ENCODE measurements at places on chromosomes 16 and 17.

- H3K27ac ChIP-seq: no peak overlapping the region
- no peak for DNase-seq
- H3K27me3 ChIP-seq: no peaks in the 10 kb centered on the region
- H3K36me3 ChIP-seq: no peaks in the 10 kb centered on the region
These were observed 12.5 kb upstream of the GP1BA start for GRCh38 chr17:4919511-4920047.

- H3K27me3 ChIP-seq: no peaks in the 10 kb centered on the region
- H3K4me3 ChIP-seq: no peak overlapping the region
- no peak overlapping the region for H3K27ac ChIP-seq
- peaks cover 8% of the 10 kb centered on the region for H3K4me1 ChIP-seq
- DNase-seq: no peak
- H3K36me3 ChIP-seq: peaks cover 9% of the 10 kb centered on the region
These were observed 119.2 kb downstream of the MAP2K6 start for GRCh38 chr17:69533481-69534234.

GRCh38 chr17:17765359-17766076 lies 71.3 kb downstream of the SREBF1 start:
- H3K27ac ChIP-seq: no peak overlapping the region
- no peak overlapping the region for H3K4me3 ChIP-seq
- DNase-seq: peak; percentile 73
- H3K36me3 ChIP-seq: peaks cover 3% of the 10 kb centered on the region
- H3K4me1 ChIP-seq: peaks cover 67% of the 10 kb centered on the region

- no peak overlapping the region for H3K4me3 ChIP-seq
- no peaks in the 10 kb centered on the region for H3K4me1 ChIP-seq
- H3K27me3 ChIP-seq: no peaks in the 10 kb centered on the region
- H3K36me3 ChIP-seq: no peaks in the 10 kb centered on the region
These were observed 45.9 kb upstream of the MEIOC start for GRCh38 chr17:44610331-44610730.

GRCh38 chr17:14353861-14354474 lies 53.1 kb downstream of the HS3ST3B1 start:
- no peak overlapping the region for H3K4me3 ChIP-seq
- no peaks in the 10 kb centered on the region for H3K4me1 ChIP-seq
- no peaks in the 10 kb centered on the region for H3K27me3 ChIP-seq
- no peaks in the 10 kb centered on the region for H3K36me3 ChIP-seq

- no peaks in the 10 kb centered on the region for H3K36me3 ChIP-seq
- no peaks in the 10 kb centered on the region for H3K27me3 ChIP-seq
- H3K27ac ChIP-seq: no peak overlapping the region
- no peak overlapping the region for H3K4me3 ChIP-seq
These were observed 9.8 kb upstream of the RABEP1 start for GRCh38 chr17:5272322-5272721.

GRCh38 chr17:36599546-36600250 lies 1.7 kb upstream of the MRM1 start:
- no peak overlapping the region for H3K4me3 ChIP-seq
- no peaks in the 10 kb centered on the region for H3K27me3 ChIP-seq
- peak overlapping the region; percentile 84 for H3K27ac ChIP-seq
- peak; percentile 41 for DNase-seq

DNA sequence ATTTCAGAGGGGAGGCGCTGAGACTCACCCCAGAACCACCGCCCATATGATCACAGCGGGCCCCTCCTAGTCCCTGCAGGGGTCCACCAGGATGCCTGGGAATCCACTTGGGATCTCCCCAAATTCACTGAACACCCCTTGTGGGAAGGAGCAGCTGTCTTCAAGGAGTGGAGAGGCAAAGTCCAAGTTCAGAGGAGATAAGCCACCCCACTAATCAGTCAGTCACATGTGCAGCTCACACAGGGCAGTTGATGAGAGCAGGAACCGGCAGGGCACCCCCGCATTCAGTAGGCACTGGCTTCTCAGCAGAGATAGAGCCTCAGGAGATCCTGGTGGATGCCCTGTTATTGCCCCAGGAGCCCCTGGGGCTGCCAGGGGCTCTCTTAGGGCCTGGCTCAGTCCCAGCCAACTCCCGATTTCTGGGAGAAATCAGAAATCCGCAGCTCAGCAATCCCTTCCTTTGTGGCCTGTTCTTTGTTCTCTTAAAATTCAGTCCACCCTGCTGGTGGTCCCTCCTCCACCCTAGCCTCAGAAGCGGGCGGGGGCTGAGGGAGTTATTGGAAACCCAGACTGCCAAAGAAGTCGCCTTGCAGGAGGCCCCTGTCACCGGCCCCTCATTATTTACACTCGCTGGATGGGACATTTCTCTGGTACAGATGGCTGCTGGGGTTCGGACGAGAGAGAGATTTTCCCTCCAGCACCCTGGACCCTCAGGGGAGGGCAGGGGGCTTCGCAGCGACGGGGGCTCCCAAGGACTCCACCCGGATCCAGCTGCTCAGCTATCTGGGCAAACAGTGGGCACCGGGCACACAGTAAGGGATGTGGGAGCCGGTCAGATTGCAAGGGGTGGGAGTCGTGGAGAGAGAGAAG lies 1.8 kb downstream of the CDC42EP4 start:
- no peaks in the 10 kb centered on the region for H3K27me3 ChIP-seq
- H3K4me3 ChIP-seq: peak overlapping the region; percentile 100
- peaks cover 11% of the 10 kb centered on the region for H3K36me3 ChIP-seq

- peak; percentile 68 for DNase-seq
- no peaks in the 10 kb centered on the region for H3K36me3 ChIP-seq
- no peak within 1 kb of the TSS for H3K27ac ChIP-seq
These were observed at the start of gene RASL10B for GRCh38 chr17:35731239-35731916. Gene RASL10B, plus strand, starts transcription at chr17:35731639. Its CDS starts 3,546 bp downstream, at chr17:35735185.

DNA sequence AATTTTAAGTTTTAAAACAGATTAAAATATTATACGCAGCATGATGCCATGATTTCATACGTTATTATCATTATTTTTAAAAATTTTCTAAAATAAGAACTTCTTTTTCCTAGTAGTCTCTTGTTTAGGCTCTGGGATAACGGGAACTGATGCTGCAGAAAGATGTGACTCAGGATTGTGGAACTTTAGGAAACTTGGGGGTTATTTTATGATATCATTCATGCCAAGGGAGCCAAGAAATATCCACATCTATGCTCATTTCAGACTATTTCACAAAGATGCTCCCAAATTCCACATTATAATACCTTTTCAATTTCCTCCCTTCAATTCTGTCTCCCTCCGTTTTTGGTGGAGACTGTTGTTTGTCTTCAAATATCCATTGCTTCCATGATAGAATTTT lies 236.4 kb downstream of the HS3ST3A1 start:
- H3K27ac ChIP-seq: no peak overlapping the region
- no peak for DNase-seq
- no peaks in the 10 kb centered on the region for H3K36me3 ChIP-seq
- H3K4me3 ChIP-seq: no peak overlapping the region
- H3K27me3 ChIP-seq: no peaks in the 10 kb centered on the region

DNA sequence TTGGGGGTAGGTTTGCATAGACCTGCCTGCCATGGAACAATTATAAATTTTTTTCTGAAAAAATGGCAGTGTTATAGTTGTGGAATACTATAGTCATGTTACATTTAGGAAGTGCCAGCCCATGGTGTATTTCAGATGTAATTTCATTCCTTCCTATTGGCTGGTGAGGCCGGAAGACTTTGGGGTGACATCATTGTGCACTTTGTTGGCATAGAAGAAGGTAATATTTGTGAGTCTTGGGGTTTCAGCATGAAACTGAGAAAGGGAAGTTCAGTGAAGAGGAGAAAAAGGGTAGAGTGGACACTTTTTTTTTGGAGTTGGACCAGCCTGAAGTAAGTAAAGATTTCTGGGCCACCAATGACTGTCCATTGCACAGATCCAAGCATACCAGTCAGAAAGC lies 16.0 kb upstream of the HEATR6 start:
- H3K27me3 ChIP-seq: no peaks in the 10 kb centered on the region
- DNase-seq: no peak
- no peaks in the 10 kb centered on the region for H3K4me1 ChIP-seq
- H3K4me3 ChIP-seq: no peak overlapping the region

DNA sequence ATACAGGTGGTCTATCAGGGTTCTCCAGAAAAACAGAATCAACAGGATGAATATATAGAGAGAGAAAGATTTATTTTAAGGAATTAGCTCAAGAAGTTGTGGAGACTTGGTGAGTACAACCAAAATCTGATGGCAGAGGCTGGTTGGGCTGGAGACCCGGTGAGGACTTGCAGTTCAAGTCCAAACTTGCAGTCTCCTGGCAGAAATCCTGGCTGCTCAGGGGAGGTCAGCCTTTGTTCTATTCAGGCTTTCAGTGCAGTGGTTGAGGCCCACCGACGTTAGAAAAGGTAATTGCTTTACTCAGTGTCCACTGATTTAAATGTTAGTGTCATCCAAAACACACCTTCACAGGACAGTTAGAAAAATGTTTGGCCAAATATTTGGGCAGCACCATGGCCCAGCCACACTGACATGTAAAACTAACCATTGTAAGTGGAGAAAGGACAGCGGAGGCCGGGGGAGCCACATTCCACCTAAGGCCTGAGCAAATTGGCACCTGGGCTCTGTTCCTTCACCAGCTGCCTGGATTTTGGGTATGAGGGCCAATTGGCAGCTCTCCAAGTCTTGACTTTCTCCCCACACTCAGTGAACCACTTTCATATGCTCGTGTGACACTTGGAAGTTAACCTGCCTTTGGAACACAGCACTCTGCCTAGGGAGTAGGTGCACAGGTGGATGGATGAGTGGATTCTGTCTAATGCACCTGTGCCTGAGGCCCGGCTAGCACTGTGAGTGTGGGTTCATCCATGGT lies 54.7 kb downstream of the CACNG5 start:
- no peak for DNase-seq
- no peak overlapping the region for H3K27ac ChIP-seq
- no peaks in the 10 kb centered on the region for H3K27me3 ChIP-seq
- no peaks in the 10 kb centered on the region for H3K36me3 ChIP-seq
- H3K4me1 ChIP-seq: no peaks in the 10 kb centered on the region
- H3K4me3 ChIP-seq: no peak overlapping the region

DNA sequence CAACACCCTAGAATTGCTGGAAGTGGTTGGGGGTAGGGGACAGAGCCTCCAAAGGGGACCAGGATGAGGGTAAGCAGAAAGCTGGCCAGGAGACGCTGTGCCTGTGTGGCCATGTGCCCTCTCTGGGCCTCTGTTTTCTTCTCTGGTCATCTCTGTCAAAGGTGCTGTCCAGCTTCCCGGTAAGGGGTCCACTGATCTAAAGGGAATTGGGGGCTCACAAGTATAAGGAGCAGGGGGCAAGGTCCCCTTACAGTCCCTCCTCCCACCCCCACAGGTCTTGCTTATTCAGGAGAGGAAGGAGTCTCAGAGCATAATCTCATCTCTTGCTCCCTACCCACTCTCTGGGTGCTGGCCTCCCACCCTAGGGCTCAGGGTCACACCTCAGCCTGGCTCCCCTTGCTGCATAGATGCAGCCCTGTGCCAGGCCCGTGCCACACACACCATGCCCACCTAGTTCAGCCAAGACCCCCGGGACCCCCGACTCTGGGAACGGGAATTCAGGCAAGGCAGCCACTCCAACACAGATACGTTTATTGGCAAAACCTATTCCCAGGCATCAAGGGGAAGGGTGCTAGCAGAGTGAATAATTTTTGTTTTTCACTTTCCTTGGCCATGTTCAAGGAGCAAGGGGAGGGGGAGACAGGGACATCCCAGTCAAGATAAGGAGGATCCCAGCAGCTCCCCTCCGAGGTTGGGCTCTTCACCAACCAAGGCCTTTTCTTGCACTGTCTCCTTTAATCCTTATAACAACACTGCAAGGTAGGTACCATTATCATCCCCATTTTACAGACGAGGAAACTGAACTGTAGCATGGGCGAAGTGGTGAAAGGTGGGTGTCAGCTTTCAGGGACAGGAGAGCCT lies 19.8 kb downstream of the SLC4A1 start:
- H3K36me3 ChIP-seq: no peaks in the 10 kb centered on the region
- H3K4me3 ChIP-seq: no peak overlapping the region
- no peak overlapping the region for H3K27ac ChIP-seq
- no peak for DNase-seq
- no peaks in the 10 kb centered on the region for H3K27me3 ChIP-seq

- H3K36me3 ChIP-seq: peaks cover 92% of the 10 kb centered on the region
- no peak overlapping the region for H3K27ac ChIP-seq
- peaks cover 6% of the 10 kb centered on the region for H3K4me1 ChIP-seq
These were observed 17.8 kb downstream of the UBE2Z start for GRCh38 chr17:48925991-48926342.

DNA sequence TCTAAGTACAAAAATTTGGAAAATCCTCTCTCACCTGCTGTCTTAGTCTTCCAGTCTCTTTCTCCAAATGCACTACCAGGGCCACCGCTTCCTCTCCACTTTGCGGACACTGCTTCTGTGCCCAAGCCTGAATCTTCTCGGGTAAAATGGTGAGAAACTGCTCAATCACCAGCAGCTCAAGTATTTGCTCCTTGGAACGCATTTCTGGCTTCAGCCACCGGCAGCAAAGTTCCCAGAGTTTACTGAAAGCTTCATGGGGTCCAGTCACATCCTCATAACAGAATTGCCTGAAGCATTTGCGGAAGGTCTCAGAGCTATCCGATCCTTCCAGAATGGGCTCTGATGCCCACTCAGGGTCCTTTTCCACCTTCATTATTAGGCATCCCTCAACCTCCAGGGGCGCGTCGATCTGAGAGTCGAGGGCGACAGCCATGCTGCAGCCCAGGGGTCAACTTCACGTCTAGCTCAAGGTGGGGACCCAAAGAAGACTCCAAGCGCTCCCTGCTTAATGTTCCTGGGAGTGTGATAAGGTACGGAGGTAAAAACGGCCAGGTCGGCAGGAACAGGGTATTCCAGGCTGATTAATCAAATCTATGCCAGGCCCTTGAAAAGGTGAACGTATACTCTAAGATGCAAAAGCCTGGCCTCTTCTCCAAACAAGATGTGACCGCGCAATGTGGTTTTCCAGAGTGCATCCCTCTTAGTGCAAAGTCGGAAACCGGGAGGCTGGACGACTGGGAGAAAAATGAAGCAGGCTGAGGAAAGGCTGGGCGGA lies 763 bp downstream of the ZKSCAN2 start:
- H3K4me3 ChIP-seq: peak overlapping the region; percentile 68
- no peaks in the 10 kb centered on the region for H3K27me3 ChIP-seq
- no peak for DNase-seq
- H3K4me1 ChIP-seq: peaks cover 16% of the 10 kb centered on the region
- H3K36me3 ChIP-seq: peaks cover 28% of the 10 kb centered on the region
- peak overlapping the region; percentile 85 for H3K27ac ChIP-seq

DNA sequence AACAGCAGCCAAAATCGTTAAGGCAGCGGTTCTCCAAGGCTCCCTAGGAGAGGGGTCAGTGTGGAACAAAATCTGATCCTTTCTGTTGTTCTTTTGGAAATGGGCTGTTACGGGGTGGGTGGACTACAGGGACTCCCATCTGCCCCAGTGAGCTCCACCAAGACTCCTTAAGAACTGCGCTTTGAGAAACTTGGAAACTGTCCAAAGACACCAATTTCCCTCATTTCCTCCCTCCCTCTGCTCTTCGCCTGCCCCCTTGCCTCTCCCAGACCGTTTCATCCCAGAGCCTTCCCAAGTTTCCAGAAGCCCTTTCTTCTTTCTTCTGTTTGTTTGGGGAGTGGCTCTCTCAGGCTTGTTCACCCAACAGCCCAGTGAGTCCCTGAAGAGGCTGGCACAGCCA lies 205.4 kb downstream of the COPRS start:
- H3K27ac ChIP-seq: no peak overlapping the region
- no peaks in the 10 kb centered on the region for H3K4me1 ChIP-seq
- no peaks in the 10 kb centered on the region for H3K36me3 ChIP-seq
- H3K27me3 ChIP-seq: no peaks in the 10 kb centered on the region
- no peak overlapping the region for H3K4me3 ChIP-seq

- no peaks in the 10 kb centered on the region for H3K36me3 ChIP-seq
- DNase-seq: no peak
- H3K27ac ChIP-seq: no peak overlapping the region
- peaks cover 9% of the 10 kb centered on the region for H3K4me1 ChIP-seq
- H3K4me3 ChIP-seq: no peak overlapping the region
These were observed 19.5 kb upstream of the CPHXL start for GRCh38 chr16:75745823-75746222.
